ENCODE measurements at places on chromosomes 3 and 15.

- no peak for DNase-seq
These were observed 34.0 kb upstream of the TBL1XR1 start for GRCh38 chr3:177231242-177231641.

GRCh38 chr3:160605315-160605714 is 39.9 kb upstream of the KPNA4 start:
- no peak for DNase-seq

DNA sequence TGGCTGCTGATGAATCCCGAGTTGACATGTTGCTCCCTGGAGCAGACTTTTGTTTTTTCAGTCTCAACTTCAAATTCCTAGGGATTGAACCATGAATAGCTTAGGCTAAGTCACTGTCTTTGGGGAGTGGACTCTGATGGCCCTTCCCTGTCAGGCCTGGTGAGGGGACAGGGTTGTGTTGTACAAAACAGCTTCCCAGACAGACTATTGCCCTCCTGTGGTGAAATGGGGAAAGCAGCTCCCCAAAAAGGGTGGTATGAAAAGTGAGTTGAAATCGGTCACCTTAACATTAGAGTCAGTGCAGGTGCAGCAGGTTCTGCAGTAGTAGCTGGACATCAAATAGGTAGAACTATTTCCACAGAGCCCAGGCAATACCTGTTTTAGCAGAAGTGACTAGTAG is 775.6 kb downstream of the ROBO2 start:
- DNase-seq: no peak

DNA sequence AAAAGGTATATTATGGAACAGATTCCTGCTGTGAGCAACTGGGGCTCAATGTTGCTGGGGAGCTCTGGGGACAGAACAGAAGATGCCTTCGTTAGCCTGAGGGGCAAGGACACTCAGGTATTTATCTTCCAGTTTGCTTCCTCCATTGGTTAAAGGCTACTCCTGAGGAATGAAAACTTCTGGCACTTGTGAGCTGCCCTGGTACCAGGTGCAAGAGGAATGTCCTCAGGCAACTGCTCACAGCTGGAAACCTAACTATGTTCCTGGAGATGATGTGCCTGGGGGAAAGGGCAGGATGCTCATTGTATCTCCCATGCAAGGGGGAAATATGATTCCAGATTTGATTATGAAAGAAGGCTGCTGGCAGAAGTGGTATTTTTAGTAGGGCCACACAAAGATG is 54.0 kb upstream of the BBX start:
- DNase-seq: no peak

GRCh38 chr15:31606931-31607497 is 280.4 kb downstream of the KLF13 start:
- no peak for DNase-seq

DNA sequence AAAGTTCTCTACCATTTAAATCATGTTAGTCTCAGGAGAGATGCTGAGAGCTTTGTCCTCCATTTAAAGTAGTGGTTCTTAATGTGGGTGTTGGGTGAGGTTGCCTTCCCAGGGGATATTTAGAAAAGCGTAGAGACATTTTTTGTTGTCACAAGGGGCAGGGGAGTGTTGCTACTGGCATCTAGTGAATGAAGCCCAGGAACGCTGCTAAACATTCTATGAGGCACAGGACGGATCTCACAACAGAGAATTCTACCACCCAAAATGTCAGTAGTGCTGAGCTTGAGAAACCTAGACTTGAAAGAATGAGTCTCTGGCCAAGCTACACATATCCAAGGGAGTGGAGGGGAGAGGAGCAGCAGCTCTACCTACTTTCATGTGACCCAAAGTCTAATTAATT is 60.7 kb upstream of the CTNNB1 start:
- no peak for DNase-seq

DNA sequence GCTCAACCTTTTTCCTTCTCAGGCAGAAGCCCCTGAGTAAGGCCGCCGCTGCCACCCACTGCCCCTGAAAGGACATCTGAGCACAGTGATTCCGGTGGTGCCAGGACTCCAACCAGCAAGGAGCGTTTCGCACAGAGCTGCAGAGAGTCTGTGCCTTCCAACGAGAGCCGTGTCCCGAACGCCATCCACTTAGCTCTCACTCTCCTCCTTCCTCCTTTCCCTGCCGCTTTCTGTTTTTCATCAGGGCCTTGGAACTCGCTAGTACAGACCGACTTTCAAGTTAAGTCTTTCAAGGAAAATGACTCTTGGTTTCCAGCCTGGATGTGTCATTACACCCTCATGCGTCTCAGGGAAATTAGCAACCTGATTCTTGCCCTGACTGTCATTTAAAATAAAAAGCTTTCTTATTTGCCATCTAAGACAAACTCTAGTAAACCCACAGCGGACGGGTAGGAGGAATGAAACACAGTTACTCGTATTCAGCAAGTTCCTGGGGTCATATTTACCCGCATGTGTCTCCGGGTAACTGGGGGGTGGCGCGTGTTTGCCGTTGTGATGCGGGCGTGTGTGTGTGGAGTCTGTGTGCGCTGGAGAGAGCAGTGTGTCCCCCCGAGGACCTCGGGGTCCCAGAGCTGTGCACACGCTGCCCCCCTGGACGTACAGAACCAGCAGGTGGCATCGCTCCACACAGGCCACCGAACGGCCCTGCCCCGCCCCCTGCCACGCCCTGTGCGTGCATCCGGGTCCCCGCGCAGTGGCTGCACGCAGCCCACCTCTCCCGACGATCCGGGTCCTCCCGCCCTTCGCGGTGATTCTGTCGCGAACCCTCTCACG is 30.4 kb upstream of the ALDH1A3 start:
- DNase-seq: no peak

DNA sequence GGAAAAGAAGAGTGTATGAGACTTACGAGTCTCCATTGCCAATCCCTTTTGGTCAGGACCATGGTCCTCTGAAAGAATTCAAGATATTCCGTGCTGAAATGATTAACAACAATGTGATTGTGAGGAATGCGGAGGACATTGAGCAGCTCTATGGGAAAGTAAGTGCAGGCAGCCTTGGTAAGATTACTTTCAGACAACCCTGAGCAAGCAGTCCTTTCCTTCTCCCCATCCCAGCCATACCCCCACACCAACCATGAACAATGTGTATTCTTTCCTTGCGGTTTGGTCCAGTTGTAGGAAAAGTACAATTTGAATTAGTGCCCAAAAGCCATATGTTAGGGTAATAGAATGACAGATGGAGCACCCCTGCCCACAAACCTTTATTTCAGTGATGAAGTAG is 5.6 kb downstream of the TSEN2 start:
- DNase-seq: no peak

- DNase-seq: no peak
These were observed 12.9 kb upstream of the CPNE9 start for GRCh38 chr3:9690451-9691450.

GRCh38 chr3:25587094-25587493 is 77.6 kb downstream of the TOP2B start:
- DNase-seq: no peak

DNA sequence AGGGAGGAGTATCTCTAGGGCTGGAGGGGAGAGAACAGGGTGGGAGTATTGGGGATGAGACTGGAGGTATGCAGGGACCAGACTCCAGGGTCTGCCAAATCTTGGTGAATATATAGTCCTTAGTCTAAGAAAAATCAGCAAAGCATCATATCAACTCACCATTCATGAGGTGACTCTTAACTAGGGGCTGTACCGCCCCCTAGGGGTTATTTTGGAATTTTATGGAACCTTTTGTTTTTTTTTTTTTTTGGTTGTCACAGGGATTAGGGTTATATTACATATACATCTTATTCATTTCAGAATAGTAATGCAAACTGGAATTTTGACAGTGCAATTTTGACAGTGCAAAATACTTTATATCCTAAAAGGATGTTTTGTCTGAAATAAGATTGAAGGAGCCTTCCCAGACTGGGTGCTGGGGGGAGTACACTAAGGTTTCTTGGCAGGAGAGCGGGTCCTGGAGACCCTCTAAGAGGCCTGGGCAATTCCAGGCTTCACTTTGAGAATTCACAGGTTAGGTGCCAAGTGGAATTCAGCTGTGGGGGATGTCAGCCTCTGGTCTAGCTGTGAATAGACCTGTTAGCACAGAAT is 7.5 kb downstream of the CMTM7 start:
- no peak for DNase-seq

DNA sequence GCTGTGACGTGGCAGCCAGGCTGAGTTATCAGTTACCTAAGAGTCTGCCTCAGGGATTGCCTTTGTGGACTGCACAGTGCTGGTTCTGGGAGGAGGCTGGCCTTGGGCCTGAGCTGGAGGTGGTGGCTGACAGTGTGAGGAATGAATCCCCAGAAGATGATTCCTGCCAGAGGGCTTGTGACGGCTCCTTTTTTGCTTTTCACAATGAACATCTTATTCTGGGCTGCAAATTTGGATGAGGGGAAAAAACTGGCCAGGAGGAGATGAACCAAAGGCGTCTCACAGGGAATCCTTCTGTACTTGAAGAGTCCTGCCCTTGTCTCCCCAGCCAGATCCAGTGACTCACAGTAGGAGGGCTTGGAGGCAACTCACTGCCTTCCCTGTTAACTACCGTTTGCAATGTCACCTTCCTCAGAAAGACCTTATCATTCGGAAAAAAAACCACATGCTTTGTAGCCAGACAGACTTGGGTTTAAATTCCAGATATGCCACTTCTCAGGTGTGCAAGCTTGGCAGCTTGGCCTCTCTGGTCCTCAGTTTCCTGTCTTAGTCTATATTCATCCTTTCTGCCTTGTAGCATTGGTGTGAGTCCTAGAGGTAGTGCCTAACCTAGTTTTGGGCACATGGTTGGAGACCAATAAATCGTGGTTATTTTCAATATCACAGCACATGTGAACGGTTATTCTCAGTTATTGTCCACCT is 19.1 kb downstream of the ST6GAL1 start:
- no peak for DNase-seq

GRCh38 chr3:79497447-79498111 is 270.2 kb downstream of the ROBO1 start:
- DNase-seq: no peak

DNA sequence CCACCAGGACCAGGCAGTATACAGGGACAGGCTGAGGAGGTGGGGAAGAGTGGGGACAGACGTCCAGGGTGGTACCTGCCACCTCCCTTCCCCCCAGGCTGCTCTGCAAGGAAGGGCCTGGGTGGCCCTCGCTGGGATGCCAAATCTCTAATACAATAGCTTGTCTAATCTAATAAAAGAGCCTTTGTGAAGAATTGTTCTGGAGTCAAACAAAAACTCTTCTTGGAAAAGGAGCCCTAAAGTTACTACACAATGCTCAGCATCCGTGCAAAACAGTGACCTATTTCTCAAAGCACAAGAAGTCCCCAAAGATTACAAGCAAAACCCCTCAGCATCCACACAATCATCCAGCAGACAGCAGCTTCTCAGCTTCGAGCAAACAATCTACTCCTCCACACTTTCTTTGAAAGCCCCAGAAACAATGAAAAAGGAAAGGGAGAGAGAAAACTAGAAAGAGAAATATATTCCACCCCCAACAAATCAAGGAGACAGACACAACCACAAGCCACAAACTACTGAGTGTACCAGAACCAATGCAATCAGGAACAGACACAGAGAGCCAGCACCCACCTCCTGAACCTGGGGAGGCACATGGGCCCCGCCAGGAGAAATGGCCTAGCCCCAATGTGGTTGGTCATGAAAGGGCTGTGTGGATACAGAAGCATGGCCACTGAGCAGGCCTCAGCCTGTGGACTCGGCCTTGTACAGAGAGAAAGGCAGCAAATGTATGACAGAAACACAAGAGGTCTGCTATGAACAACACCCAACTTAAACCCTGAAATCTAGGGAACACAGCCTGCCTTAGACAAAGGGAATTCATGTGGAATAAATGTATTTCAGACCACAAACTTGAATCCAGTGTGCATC is 177.1 kb upstream of the CHRNA7 start:
- no peak for DNase-seq

DNA sequence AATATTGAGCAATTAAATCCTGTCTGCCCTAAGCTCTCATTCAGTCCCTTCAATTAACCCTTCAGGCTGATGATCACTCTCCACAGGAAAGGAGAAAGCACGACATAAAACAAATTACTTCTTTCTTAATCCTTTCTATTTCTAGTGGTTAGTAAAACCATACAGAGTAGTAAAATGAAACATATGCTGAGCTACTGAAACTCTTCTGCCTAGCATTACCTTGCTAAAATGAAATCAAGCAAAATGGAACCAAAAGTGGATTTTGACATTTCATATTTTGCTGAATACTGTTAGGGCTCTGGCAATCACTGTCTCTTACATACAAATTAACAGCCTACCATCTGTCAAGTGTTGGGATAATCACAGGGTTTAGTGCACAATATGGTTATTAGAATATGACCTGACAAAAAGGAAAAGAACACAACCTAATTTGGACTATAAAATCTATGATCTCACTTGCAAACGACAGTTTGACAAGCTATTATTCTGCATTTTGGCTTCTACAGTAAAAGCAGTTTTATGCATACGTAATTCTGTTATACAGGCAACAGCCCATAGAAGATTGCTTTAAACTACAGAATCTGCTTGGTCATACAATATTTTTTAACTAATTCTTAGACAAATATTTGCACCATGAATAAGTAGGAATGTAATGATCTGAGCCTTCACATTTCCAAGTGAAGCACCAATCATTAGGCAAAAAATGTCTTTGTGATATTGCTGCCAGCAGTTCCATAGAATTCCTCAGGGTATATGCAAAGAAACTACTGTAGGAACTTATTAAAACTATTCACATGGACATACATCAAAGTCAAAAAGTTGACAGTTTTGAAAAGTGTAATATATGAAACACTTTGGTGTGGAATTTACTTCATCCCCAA is 105.0 kb downstream of the FHIT start:
- no peak for DNase-seq

DNA sequence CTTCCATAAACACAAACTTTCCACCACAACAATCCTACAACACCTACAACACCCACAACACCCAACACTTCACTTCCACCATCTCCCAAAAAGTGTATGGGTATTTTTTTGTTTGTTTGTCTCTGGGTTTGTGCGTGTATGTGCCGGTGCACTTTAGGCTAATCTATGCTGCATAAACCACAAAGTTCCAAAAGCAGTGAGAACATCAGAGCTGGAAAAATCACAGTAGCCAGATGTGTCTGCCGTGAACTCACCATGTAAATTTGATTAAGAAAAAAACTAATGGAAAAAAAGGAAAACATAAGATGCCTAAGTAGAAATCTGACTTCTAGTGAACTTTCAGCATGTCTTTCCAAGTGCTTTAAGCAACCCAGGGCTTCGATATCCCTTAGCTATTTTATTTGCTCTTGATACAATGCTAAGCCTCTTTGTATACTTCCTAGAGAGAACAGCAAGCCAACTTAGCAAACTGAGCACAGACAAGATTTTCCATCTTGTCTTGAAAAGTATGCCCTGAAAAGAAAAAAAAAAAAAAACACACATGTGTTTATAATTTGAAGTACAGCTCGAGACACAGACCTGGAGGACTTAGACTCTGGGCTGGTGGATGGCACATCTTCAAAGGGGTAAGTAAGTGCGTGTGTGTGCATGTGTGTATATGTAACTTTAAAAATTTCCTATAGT is 91.4 kb downstream of the WWTR1 start:
- no peak for DNase-seq

- DNase-seq: no peak
These were observed 12.8 kb downstream of the SNAP23 start for GRCh38 chr15:42508263-42508690.
